ENCODE measurements at places on chromosomes 13 and 19. TPM values are rescaled to one million over a fixed set of nuclear protein-coding genes. Genes with fewer than 3 reads are reported as not detected.
A peak's percentile ranks its signal among the peaks of the same experiment; 100 is the strongest.

Gene POU4F1
- 0.08 TPM for total RNA-seq

Gene HIF3A
- 4.0 TPM for total RNA-seq

Gene IGFL2
- 2.3 TPM for total RNA-seq

Gene KLHL1
- not detected for total RNA-seq

Gene TTC9B
- total RNA-seq: not detected

Gene VSTM2B
- not detected for total RNA-seq

Gene QPCTL
- total RNA-seq: 5.7 TPM

Gene LATS2
- 7.1 TPM for total RNA-seq

Gene ZNF486
- total RNA-seq: 0.60 TPM

Gene DACH1
- total RNA-seq: 0.24 TPM

Gene WDR62
- total RNA-seq: 2.4 TPM

- ATAC-seq: no peak
These were observed 390.7 kb downstream of the LIG4 start for GRCh38 chr13:107824635-107825034.

DNA sequence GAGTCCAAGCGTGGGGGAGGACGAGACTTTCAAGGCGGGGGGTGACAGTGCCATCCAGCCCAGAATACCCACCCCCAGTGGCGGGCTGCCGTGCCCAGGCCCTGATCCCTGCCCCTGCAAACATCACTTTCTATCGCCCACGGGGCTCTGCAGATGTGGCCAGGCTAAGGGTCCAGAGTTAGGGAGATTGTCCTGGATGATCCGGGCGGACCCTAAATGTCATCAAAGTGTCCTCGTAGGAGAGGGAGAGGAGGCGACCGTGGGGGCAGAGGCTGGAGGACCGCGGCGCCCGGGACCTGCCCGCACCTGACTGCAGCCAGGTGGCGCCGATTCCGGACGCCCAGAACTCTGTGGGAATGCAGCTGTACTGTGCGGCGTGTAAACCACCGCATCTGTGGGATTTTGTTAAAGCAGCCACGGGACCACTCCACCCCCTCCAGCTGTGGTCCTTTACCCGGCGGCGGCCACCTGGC, 32.4 kb downstream of the GJA3 start:
- peak; percentile 49 for ATAC-seq

- ATAC-seq: no peak
These were observed 29.6 kb downstream of the KLF5 start for GRCh38 chr13:73088332-73088935.

- no peak for ATAC-seq
These were observed 192.8 kb upstream of the TSC22D1 start for GRCh38 chr13:44768775-44769581.

DNA sequence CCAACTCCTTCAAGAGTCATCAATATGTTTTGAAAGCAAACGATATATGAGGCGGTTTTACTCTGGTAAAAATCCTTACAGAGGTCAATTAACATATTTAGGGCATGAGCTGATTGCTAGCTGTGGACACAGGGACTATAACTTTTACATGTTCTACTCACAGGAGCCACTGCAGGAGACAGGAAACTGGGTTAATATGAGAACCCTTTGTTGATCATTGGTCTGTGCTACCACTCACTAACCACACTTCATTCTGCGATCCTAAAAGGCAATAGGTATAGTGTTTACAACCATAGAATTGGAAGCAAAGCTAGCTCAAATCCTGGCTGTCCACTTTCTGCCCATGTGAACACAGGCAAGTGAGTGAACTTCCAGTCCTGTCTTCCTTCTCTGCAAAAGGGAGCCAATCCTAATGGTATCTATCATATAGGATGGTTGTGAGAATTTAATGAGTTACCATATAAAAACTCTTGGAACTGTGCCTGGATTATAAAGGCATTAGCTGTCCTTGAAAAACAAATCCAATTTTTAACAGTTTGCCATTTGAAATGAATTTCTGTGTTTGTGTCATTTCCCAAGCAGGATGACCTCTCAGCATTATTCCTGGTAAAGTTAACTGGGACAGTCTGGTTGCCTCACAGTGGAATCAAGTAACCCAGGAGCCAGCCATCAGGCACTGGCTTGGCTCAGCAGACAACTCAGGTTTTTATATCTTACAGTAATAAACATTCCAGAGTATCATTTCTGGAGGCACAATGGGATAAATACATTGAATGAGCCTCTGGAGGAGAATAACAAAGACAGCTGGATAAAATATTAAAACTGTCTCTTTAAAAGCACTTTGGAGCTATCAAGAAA, 29.8 kb upstream of the RAP2A start:
- no peak for ATAC-seq

- no peak for ATAC-seq
These were observed 17.4 kb upstream of the IRS2 start for GRCh38 chr13:109803825-109804224.

DNA sequence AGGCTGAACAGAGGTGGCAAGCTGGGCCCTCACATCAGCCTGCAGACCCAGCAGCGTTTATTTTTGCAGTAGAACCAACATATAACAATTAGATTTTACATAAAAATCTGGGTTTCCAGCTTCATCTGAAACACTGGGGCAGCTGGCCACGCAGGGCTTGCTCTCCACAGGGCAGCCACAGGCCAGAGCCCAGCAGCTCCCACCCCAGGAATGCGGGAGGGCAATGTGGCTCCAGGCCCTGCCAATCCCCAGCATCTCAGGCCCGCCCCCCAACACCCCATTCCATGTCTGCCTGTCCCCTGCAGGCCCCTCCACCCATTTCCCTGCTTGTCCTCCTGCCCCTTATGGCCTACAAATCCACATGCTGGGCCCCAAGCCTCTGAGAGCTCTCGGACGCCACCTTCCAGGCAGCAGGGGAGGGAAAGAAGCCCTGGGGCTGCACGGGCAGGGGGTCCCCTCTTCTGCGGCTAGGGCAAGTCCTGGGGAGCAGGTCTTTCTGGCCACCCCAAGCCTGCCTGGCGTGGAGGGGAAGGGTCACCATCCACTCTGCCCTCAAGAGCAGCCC, 15.0 kb upstream of the VSTM2B start:
- ATAC-seq: no peak

DNA sequence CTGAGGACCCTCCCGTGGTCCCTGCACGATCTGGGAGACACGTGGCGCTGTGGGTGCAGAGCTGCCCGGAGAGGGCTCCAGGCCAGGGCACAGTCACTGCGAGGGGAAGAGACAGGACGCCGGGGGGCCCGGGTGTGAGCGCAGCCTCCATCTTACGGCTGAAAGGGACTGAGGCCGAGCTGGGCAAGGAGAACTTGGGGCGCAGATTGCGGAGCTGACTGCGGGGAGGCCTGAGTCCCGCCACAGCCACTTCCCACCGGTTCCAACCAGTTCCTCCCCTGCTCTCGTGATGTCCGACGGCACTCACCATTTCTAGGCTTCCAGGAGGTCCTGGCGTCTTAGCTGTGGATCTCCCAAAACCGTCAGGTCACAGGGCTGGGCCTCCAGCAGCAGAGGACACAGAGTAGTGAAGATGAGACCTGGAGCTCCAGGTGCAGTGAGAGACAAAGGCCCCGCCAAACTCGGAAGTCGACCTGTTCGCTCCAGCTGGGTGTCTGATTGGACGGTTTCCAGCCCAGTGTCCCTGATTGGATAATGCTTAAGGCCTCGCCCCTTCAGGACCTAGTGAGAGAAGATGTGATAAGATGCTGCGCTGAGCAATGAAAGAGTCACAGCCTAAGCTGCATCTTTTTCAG, 4.8 kb upstream of the ZNF253 start:
- ATAC-seq: no peak

GRCh38 chr13:48437371-48437770, 24.5 kb upstream of the LPAR6 start:
- peak; percentile 86 for ATAC-seq

DNA sequence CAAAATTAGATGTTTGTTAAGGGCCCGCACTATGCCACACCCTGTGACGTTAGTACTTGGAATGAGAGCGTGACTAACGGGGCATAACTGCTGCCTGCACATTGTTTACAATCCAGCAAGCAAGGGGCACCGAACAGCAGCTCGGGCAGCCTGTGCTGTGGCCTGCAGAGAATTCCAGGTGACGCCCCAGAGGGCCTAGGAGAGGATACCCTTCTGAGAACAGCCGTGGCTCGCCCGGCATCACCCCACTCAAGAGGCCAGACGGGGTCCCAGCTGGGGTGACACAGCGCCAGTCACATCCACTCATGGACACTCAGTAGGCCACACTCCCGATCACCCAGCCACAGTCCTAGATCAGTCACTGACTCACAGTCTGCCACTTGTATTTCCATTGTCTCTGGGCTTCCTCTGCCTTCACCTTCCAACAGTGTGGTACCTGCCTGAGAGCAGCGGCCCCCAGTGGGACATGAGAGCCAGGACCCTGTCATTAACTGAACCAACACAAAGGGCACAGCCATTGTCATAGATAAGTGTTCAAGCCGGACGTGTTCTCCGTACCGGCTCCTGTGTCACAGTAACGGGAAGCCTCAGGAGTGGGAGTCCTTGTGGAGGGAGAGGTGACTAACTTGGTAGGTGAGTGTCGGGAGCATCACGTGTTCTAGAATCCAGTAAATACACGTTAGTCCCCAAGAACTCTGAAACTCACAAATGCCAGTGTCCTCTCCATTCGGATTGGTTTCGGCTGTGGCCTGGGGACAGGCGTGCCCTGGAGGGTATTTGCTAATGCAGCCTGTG, 7.5 kb downstream of the ZNF331 start:
- ATAC-seq: no peak

GRCh38 chr13:30616927-30617314, 799 bp upstream of the USPL1 start:
- ATAC-seq: peak; percentile 62

DNA sequence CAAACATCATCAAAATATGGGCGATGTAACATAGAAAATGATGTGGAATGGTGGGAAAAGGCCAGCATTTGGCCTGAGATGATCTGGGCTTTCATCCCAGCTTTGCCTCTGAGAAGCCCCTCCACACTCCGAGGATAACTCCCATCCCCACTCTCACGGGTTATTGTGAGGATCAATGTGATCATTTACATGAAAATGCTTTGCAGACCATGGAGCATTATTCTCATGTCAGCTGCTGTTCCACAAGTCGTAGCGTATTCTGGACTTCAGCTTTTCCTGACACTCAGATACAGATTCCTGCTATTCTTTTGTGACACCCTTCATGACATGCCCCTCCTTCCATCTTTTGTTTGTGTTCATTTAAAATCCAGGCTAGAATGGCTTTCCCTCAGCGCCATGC, 86.5 kb downstream of the NUFIP1 start:
- no peak for ATAC-seq

GRCh38 chr13:114339857-114340534, 25.7 kb downstream of the CHAMP1 start:
- no peak for ATAC-seq

- no peak for ATAC-seq
These were observed 195.2 kb downstream of the KLF12 start for GRCh38 chr13:73939071-73939380.

DNA sequence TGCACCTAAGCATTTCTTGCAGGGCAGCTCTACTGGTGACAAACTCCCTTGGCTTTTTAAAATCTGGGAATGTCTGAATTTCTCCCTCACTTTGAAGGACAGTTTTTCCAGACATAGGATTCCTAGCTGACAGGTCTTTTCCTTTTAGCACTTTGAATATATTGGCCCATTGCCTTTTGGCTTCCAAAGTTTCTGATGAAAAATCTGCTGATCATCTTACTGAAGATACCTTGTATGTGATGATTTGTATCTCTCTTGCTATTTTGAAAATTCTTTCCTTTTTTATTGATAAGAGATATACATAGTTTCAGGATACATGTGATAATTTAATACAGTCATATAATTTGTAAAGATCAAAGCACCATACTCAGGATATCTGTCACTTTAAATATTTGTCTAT, 211.1 kb downstream of the ZIC5 start:
- ATAC-seq: no peak

- ATAC-seq: no peak
These were observed 180.3 kb downstream of the SHISA2 start for GRCh38 chr13:25871389-25872125.

DNA sequence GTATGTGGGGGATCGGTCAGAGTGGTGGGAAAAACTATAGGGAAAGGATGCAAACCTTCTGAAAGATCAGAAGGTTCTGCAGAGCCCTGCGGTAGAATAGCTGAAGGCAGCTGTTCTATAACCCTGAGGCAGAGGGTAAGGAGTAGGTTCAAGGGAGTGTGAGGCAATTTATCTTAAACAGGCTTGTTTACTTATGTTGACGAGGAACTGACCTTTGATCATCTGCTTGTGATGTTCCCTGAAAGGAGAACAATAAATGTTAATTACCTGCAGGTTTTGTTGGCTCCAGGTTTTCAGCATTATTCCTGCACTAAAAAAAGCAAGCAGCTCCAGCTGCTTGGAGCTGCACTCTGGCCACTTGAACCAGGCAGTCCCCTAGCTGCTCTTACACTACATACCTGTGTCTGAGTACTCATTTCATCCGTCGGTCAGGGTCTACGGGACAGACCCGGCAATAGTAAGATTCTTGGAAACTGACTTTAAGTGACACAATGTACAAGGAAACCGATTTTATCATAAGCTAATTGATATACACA, 202.1 kb downstream of the TBC1D4 start:
- ATAC-seq: no peak

DNA sequence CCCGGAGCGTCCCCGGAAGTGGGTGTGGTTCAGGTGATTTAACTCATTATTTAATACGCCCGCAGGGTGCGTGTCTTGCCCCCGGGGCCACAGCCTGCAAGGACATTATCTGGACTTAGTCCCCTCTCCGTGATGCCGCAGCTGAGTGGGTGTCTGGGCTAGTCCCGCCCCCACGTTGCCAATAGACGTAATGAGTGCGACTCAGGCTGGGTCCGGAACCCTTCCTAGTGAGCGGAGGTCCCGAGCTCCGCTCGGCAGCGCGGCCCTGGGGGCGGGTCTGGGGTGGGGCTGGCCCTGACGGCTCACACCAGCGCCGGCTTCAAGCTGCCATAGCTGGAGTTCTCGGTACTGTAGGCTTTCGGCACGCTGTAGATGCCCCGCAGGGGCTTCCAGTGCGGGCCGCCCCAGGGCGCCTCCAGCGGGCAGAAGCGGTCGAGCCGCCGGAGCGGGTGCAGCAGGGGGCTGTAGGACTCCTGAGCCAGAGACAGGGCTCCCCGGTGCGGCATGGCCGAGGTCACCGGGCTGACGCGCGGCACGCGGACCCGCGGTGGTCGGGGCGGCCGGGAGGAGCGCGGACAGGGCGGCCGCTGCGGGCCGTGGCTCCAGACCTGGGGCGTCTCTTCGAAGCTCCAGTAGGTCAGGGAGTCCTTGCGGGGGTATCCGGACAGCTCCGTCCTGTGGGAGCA, 918 bp upstream of the LHB start:
- peak; percentile 41 for ATAC-seq

- no peak for ATAC-seq
These were observed 344.0 kb downstream of the KCTD12 start for GRCh38 chr13:76542176-76542575.

DNA sequence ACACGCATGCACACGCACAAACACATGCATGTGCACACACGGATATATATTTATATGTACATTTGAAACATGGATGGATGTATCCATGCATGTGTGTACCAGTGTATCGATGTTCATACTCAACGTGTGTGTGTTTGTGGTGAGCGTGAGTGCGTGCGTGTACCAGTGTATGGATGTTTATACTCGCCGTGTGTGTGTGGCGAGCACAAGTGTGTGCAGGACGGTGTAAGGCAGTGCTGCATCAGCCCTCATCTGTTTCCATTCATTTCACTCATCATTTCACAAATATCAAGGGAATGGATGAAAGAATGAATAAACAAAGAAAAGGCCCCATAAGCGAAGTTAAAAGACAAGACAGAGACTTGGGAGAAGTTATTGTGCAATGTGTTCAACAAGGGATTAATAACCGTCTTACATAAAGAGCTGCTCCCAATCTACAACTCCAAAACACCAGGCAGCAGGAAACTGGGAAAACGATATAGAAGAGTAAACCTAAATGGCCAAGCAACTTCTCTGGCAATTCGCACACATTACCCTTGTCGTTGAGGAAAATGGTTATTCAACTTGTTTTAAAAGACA, 21.7 kb upstream of the MIER2 start:
- no peak for ATAC-seq
